ENCODE measurements at places on chromosomes 13 and 19.
A peak's percentile ranks its signal among the peaks of the same experiment; 100 is the strongest.

- no peak for DNase-seq
Measured at GRCh38 chr19:4066176-4066606, 508 bp downstream of the ZBTB7A start.

DNA sequence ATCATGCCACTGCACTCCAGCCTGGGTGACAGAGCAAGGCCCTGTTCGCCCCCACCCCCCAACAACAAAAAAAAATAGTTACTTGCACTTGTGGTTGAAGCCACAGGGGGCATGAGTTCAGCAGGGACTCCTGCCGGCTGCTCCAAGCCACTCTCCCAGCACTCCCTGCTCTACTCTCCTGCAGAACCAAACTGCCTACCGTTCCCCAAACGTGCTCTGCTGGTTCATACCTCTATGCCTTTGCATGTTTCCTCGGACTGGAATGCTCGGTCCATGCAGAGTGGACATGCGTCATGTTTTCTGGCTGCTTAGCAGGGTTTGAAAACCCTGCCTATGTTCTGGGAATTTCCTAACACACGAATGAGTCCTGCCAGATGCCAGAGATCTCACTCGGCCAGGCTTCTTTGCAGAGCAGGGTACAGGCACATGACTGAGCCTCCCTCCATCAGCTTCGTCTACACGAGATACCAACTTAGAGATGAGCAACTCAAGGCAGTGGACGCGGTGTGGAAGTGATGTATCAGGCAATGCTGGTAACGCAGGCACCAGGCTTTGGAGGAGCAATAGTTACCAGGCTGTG, 8.5 kb upstream of the SLC25A15 start:
- no peak for DNase-seq

DNA sequence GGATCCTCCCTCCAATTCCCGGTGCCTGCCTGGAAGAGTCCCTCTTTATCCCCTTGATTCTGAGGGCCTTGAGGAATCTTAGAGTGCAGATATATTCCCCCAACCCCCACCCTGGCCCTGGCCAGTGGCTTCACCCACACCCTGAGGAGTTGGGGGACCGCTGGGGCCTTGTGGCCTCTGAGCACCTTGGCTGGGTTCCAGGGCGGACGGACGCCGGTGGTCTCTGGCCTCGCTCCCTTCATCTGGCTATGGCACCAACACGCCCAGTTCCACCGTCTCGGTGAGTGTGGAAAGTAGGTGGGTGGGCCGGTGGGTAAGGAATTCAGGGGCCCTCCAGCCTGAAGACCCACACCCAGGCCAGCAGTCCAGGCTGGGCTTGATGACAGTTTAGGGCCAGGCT, 5.0 kb downstream of the MAST1 start:
- DNase-seq: no peak

DNA sequence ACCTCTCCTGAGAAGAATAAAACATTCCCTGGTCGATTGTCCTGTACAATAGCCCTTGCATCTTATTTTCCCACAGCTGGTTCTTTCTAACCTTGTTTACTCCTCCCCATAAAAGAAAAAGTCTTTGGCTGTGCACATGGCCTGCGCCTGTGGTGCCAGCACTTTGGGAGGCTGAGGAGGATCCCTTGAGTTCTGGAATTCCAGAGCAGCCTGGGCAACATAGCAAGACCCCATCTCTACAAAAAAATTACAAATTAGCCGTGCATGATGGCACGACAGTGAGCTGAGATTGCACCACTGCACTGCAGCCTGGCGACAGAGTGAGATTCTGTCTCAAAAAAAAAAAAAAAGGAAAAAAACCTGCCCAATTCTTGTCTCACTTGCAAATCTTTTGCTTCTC, 7.2 kb upstream of the NUP62 start:
- no peak for DNase-seq

DNA sequence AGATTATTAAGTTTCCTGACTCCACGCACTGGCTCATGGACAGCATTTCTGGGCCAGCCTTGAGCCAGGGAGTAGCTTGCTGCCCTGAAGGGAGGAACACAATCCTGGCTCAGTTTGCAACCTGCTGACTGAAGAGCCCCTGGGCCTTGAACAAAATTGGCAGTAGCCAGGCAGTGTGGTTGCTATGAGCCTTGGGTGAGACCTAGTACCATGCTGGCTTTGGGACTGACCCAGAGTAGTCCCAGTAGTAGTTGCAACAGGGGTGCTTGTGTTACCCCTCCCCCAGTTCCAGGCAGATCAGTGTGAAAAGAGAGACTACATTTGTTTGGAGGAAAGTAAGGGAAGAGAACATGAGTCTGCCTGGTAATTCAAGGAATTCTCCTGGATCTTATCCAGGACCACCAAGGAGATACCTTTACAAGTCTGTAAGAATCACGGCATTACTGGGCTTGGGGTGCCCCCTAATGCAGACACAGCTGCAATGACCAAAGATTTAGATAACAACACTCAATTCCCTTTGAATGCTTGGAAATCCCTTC, 22.0 kb downstream of the ITGBL1 start:
- no peak for DNase-seq

GRCh38 chr19:40578442-40578908, 1.8 kb downstream of the SHKBP1 start:
- no peak for DNase-seq

GRCh38 chr13:95492044-95492801, 60.3 kb upstream of the CLDN10 start:
- no peak for DNase-seq

DNA sequence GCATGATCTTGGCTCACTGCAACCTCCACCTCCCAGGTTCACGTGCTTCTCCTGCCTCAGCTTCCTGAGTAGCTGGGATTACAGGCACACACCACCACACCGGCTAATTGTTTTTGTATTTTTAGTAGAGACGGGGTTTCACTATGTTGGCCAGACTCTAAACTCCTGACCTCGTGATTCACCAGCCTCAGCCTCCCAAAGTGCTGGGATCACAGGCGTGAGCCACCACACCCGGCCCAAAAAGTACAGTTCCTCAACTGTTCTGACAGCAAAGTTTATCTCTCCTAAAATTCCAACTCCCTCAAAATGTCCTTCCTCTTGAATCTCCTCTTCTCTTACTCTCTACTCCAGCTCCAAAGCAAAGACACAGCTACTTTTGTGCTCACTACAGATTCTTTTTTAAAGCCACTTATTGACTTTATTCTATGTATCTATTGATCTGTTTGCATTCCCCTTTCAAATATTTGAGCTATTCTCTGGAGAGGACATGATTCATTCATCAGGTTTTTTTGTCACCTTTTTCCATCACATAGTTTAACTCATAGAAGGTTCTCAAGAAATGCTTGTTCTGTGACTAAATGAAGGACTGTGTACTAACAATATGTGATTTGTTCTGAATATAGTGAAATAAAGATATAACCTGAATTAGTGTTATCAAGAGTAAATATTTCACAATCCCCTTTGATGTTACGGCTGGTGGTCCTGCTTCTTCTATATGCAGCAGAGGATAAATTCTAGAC, 142.2 kb downstream of the TBC1D4 start:
- no peak for DNase-seq

DNA sequence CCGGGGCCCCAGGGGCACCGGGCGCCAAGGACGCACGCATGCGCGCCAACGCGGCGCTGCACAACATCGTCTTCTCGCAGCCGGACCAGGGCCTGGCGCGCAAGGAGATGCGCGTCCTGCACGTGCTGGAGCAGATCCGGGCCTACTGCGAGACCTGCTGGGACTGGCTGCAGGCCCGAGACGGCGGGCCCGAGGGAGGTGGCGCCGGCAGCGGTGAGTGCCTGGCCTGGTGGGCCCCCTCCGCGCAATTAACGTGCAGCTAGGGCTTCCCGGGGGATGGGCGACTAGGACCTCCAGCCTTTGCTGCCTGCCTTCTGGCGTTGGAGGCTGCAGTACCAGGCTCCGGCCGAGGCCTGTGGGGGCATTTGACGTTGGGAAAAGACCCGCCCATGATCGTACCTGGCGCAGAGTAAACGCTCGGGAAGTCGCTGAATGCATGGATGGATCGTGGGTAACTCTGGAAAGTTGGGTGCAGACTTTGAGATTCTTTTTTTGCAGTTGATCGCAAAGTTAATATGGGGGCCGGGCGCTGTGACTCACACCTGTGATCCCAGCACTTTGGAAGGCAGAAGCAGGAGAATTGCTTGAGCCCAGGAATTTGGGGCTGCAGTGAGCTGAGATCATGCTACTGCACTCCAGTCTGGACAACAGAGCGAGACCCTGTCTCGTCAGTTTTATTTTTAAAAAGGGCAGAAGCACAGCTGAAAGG, 7.3 kb downstream of the APC2 start:
- DNase-seq: no peak

GRCh38 chr19:35006342-35006998, 6.3 kb downstream of the GRAMD1A start:
- no peak for DNase-seq

DNA sequence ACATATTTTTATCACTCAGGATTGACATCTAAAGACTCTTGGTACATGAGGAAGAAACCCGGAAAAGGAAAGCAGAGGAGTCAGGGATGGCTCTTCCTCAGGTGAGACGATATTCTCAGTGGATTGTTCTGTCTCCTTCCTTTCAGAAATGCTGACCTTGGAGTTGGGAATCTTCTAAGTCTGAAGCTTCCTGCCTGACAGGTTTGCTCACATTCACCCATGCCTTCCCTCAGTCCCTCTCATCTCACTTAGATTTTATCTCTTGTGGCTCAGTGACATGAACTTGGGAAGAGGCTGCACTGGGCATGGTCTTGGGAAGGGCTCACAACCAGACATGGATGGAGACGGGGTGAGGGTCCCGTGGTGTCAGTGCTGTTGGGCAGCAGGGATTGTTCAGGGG, 6.7 kb downstream of the ZNF525 start:
- DNase-seq: no peak

GRCh38 chr19:9995084-9995483, 15.2 kb downstream of the COL5A3 start:
- DNase-seq: no peak

DNA sequence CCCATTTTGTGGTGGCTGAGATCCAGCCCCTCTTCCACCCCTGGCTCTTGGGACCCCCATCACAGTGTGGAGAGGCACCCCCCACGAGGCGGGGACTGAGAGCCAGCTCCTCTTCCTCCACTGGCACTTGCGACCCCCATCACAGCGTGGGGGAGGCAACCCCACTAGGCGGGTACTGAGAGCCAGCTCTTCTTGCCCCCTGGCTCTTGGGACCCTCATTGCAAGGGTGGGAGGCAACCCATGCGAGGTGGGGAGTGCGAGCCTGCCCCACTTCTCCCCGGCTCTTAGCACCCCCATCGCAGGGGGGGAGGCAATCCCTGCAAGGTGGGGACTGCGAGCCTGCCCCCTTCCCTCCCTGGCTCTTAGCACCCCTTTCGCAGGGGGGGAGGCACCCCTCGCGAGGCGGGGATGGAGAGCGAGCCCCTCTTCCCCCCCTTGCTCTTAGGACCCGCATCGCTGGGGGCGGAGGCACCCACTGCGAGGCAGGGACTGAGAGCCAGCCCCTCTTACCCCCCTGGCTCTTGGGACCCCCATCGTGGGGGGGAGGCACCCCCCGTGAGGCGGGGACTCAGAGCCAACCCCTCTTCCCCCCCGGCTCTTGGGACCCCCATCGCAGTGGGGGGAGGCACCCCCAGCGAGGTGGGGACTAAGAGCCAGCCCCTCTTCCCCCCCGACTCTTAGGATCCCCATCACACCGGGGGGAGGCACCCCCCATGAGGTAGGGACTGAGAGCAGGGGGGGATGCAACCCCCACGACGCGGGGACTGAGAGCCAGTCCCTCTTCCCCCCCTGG, 364.6 kb upstream of the SPRY2 start:
- DNase-seq: no peak

- no peak for DNase-seq
Measured at GRCh38 chr13:97895383-97895782, 58.1 kb upstream of the IPO5 start.

DNA sequence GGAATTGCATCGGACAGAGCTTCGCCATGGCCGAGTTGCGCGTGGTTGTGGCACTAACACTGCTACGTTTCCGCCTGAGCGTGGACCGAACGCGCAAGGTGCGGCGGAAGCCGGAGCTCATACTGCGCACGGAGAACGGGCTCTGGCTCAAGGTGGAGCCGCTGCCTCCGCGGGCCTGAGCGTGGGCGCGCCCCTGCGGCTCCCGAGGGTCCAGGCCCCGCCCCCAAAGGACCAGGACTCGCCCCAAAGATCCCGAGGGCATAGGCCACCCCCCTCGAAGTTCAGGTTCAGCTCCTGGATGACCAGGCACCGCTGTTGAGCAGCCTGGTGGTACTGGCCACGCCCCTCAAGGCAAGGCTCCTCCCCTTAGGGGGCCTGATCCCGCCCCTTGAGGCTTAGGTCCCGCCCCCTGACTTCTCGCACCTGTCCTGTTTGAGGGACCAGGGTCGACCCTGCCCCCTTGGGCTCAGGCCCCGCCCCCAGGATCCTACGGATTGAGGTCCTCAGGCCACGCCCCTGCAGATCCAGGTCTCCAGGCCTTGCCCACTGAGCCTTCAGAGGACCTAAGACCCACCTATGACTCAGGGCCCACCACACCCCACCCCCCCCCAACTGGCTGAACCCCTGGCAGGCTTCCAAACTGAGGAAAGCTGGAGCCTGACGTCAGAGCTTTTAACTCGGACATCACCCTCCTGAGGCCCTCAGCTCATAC, 43.1 kb downstream of the CYP4F22 start:
- peak; percentile 51 for DNase-seq

GRCh38 chr13:99686157-99686572, 184.9 kb downstream of the TM9SF2 start:
- DNase-seq: no peak

DNA sequence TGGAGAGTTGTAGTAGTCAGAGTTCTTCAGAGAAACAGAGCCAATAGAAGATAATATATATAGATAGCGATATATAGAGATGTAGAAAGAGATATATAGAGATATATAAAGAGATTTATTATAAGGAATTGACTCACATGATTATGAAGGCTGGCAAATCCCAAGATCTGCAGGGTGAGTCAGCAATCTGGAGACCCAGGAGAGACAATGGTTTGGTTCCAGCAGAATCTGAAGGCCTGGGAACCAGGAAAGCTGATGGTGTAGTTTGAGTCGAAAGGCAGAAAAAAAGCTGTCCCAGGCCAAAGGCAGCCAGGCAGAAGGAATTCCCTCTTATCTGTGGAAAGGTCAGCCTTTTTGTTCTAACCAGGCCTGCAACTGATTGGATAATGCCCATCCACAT, 194.1 kb downstream of the NUFIP1 start:
- DNase-seq: no peak

DNA sequence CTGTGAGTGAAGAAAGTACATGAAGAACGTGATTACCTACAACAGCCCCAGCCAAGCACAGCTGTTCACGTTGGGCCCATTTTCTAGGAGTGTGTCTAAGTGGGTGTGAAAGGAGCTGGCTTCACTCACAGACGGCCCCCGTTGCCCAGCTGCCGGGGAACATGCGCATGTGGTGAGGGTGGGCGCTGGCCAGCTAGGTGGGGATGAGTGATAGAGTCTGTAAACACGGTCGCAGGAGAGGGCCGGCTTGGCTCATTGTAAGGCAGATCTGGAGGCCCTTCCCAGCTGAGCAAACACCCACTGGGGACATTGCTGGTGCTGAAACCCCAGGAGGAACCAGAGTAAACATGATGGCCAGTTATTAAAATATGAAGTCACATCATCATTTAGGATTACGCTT, 160.5 kb downstream of the TEX29 start:
- DNase-seq: no peak

Measured in stimulated activated CD8-positive, alpha-beta memory T cell treated with anti-CD3 and anti-CD28 coated beads, Interleukin-4, amount 100 ng/mL, for 4 hours (primary cell).